ENCODE measurements at places on chromosomes 4 and X.

DNA sequence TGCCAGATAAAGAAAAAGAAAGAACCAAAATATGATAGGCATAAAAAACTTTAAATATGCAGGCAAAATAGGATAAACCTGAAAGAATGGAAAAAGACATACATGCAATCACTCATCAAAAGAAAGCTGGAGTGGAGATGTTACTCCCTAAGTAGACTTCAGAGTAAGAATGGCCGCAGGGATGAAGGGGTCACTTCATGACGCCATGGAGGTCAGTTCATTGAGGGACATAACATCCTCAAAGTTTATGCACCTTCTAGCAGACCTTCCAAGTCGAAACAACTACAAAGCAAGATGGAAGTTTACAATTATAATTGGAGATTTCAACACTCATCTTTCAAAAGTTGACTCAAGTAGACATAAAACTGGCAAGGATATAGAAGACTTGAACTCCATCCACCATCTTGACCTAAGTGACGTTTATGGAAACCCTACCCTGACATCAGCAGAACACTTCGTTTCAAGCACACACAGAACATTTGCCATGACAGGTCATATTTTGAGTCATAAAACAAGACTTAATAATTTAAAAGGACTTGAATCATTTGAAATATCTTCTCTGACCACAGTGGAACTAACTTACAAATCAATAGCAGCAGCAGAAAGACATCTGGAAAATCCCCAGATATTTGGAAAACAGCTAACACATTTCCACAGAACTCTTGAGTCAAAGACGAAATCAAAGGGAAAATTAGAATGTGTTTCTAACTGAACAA is 106.0 kb upstream of the LRPAP1 start:
- H3K27me3 ChIP-seq: no peaks in the 10 kb centered on the region
- H3K4me1 ChIP-seq: no peaks in the 10 kb centered on the region
- H3K36me3 ChIP-seq: no peaks in the 10 kb centered on the region
- H3K27ac ChIP-seq: no peak overlapping the region

DNA sequence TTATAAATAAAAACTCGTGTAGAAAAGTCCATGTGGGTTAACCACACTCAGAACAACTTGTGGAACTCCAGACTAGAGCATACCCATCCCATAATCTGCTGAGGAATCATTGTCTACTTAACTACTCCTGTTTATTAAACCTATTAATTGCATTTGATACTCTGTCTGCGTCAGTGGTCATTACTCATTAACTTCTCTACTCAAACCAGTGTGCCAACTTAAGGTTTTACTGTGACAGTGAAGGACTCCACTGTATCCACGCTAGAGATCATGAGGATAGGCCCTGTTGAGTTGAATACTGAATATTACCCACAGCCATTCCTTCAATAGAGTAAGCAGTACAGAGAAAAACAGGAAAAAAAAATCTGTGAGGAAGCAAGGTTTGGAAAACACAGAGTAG is 17.3 kb downstream of the HPGD start:
- H3K36me3 ChIP-seq: no peaks in the 10 kb centered on the region
- no peak overlapping the region for H3K27ac ChIP-seq
- H3K4me1 ChIP-seq: no peaks in the 10 kb centered on the region
- H3K27me3 ChIP-seq: no peaks in the 10 kb centered on the region
- no peak overlapping the region for H3K4me3 ChIP-seq

- H3K4me3 ChIP-seq: no peak overlapping the region
- no peaks in the 10 kb centered on the region for H3K36me3 ChIP-seq
- DNase-seq: no peak
- peak overlapping the region; percentile 52 for H3K27ac ChIP-seq
- peaks cover 40% of the 10 kb centered on the region for H3K27me3 ChIP-seq
Measured at GRCh38 chrX:136214551-136214950, 36.6 kb downstream of the MAP7D3 start.

- H3K36me3 ChIP-seq: no peaks in the 10 kb centered on the region
- no peak overlapping the region for H3K27ac ChIP-seq
- H3K4me3 ChIP-seq: no peak overlapping the region
- no peak for DNase-seq
Measured at GRCh38 chr4:39068907-39069306, 6.9 kb downstream of the KLHL5 start.

- H3K36me3 ChIP-seq: no peaks in the 10 kb centered on the region
- no peaks in the 10 kb centered on the region for H3K27me3 ChIP-seq
- no peak overlapping the region for H3K27ac ChIP-seq
- H3K4me1 ChIP-seq: no peaks in the 10 kb centered on the region
Measured at GRCh38 chr4:74733756-74734155, 60.6 kb downstream of the BTC start.

- no peak for DNase-seq
- no peaks in the 10 kb centered on the region for H3K4me1 ChIP-seq
- no peaks in the 10 kb centered on the region for H3K36me3 ChIP-seq
- H3K27ac ChIP-seq: no peak overlapping the region
Measured at GRCh38 chrX:48306175-48306574, 50.3 kb downstream of the SSX3 start.

- H3K4me3 ChIP-seq: no peak overlapping the region
- H3K27me3 ChIP-seq: no peaks in the 10 kb centered on the region
- no peaks in the 10 kb centered on the region for H3K4me1 ChIP-seq
- no peak for DNase-seq
- no peaks in the 10 kb centered on the region for H3K36me3 ChIP-seq
Measured at GRCh38 chr4:151219091-151219490, 57.9 kb upstream of the PRSS48 start.

GRCh38 chrX:155061760-155062159 is 9.2 kb downstream of the CMC4 start:
- H3K27ac ChIP-seq: no peak overlapping the region
- no peaks in the 10 kb centered on the region for H3K27me3 ChIP-seq
- H3K36me3 ChIP-seq: no peaks in the 10 kb centered on the region
- no peaks in the 10 kb centered on the region for H3K4me1 ChIP-seq

- no peaks in the 10 kb centered on the region for H3K27me3 ChIP-seq
- no peaks in the 10 kb centered on the region for H3K36me3 ChIP-seq
- DNase-seq: no peak
- H3K4me3 ChIP-seq: no peak overlapping the region
Measured at GRCh38 chrX:86171366-86171765, 23.1 kb downstream of the DACH2 start.

GRCh38 chr4:108155373-108155772 is 13.4 kb downstream of the LEF1 start:
- H3K4me3 ChIP-seq: no peak overlapping the region
- H3K4me1 ChIP-seq: no peaks in the 10 kb centered on the region
- no peak for DNase-seq
- peaks cover 3% of the 10 kb centered on the region for H3K27me3 ChIP-seq
- no peak overlapping the region for H3K27ac ChIP-seq
- no peaks in the 10 kb centered on the region for H3K36me3 ChIP-seq

GRCh38 chrX:9940421-9940820 is 26.7 kb upstream of the CLDN34 start:
- no peaks in the 10 kb centered on the region for H3K4me1 ChIP-seq
- no peak overlapping the region for H3K4me3 ChIP-seq
- no peak overlapping the region for H3K27ac ChIP-seq
- H3K36me3 ChIP-seq: no peaks in the 10 kb centered on the region

GRCh38 chrX:104205548-104205947 is 39.3 kb downstream of the FAM199X start:
- no peak overlapping the region for H3K4me3 ChIP-seq
- no peak overlapping the region for H3K27ac ChIP-seq

- H3K27me3 ChIP-seq: no peaks in the 10 kb centered on the region
- no peaks in the 10 kb centered on the region for H3K4me1 ChIP-seq
- H3K4me3 ChIP-seq: no peak overlapping the region
- no peak overlapping the region for H3K27ac ChIP-seq
Measured at GRCh38 chr4:81982846-81983540, 390.8 kb downstream of the HNRNPD start.

DNA sequence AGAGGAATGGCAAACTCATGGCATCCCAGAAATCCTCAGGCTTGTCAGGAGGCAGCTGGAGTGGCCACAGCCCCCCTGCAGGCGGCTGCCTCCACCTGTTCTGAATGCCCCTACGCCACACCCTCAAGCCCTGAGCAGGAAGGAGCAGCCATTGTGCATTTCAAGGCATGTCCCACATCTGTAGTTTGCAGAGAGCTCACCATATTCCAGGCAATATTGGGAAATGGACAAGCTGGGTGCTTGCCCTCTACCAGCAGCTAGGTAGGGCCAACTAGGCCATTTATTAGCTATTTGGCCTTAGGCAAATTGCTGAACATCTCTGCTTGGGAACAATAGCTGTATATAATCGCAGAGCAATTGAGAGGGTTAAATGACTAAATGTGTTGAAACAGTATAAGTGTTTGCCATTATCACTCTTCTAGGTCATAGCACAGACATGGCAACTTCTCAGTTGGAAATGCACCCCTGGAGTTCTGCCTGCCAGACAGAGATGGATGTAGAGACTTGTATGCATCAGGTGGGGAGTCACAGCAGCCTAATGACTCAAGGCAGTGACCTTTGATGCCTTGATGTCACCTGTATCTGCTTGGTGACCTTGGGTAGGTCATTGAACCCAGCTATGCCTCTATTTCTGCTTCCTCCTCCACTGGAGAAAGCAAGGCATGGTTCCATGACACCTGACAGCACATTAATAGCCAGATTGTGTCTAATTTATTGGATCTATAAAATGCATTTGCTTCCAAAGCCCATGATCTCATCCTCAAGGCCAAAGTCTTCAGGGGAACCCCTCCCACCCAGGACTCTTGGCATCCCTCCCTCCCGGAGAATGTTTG is 52.8 kb downstream of the FHDC1 start:
- H3K4me3 ChIP-seq: no peak overlapping the region
- H3K4me1 ChIP-seq: no peaks in the 10 kb centered on the region
- H3K27ac ChIP-seq: no peak overlapping the region
- DNase-seq: no peak
- H3K36me3 ChIP-seq: no peaks in the 10 kb centered on the region

GRCh38 chr4:9923195-9923812 is 98.0 kb downstream of the SLC2A9 start:
- H3K27ac ChIP-seq: no peak overlapping the region

DNA sequence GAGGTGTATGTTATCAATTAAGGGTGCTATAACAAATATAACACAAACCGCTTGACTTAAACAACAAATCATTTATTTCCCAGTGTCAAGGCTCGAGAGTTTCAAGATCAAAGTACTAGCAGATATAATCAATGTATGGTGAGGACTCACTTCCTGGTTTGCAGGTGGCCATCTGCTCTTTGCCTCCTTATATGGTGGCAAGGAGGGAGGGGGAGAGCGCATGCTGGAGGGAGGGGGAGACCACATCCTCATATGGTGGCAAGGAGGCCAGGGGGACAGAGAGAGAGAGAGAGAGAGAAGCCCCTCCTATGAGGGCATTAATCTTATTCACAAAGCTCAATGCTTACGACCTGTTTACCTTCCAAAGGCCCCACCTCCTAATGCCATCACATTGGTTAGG is 372.3 kb upstream of the SPOCK3 start:
- H3K4me3 ChIP-seq: no peak overlapping the region
- H3K27ac ChIP-seq: no peak overlapping the region
- no peaks in the 10 kb centered on the region for H3K36me3 ChIP-seq

- no peak overlapping the region for H3K27ac ChIP-seq
- DNase-seq: no peak
- H3K4me3 ChIP-seq: peak overlapping the region; percentile 30
- H3K4me1 ChIP-seq: no peaks in the 10 kb centered on the region
Measured at GRCh38 chr4:187504974-187505797, 490.4 kb upstream of the ZFP42 start.

DNA sequence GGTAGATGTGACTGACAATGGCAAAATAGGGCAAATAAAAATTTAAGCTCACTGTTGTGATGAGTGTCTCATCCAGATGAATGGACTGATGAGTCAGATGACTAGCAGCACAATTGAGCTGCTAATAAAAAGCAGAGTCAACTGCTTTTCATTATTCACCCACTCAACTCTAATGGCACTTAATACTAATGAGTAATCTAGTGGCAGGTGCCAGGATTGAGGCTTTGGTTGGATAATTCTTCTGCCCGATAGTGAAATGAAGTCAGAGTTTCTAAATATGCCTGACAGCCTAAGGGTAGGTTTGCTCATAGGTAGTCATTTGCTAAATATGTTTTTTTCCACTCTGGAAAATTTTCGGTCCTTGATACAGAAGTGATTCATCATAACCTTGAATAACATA is 10.4 kb downstream of the OGT start:
- H3K36me3 ChIP-seq: no peaks in the 10 kb centered on the region
- H3K27me3 ChIP-seq: no peaks in the 10 kb centered on the region

DNA sequence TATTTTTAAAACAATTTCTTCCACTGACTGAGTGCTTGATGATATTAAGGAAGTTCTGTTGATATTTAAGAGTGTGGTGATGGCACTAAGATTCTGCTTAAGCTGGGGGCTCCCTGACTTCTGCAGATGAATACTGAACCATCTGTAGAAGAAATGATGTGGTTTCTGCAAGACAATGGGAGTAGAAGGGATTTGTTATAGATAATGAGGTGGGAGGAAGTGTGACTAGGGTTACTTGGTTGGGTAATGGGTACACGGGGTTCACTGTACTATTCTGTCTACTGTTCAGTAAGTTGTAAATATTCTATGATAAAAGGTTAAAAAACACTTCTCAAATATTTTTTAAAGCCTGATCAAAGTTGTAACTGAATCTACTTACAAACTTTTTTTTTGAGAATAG is 60.9 kb upstream of the TXK start:
- H3K4me1 ChIP-seq: no peaks in the 10 kb centered on the region
- no peak overlapping the region for H3K4me3 ChIP-seq
- no peak overlapping the region for H3K27ac ChIP-seq
- H3K27me3 ChIP-seq: no peaks in the 10 kb centered on the region
- H3K36me3 ChIP-seq: no peaks in the 10 kb centered on the region

- no peak for DNase-seq
- H3K4me3 ChIP-seq: no peak overlapping the region
- no peaks in the 10 kb centered on the region for H3K27me3 ChIP-seq
- H3K27ac ChIP-seq: no peak overlapping the region
- H3K4me1 ChIP-seq: no peaks in the 10 kb centered on the region
- no peaks in the 10 kb centered on the region for H3K36me3 ChIP-seq
Measured at GRCh38 chrX:134533352-134533751, 73.4 kb downstream of the HPRT1 start.

DNA sequence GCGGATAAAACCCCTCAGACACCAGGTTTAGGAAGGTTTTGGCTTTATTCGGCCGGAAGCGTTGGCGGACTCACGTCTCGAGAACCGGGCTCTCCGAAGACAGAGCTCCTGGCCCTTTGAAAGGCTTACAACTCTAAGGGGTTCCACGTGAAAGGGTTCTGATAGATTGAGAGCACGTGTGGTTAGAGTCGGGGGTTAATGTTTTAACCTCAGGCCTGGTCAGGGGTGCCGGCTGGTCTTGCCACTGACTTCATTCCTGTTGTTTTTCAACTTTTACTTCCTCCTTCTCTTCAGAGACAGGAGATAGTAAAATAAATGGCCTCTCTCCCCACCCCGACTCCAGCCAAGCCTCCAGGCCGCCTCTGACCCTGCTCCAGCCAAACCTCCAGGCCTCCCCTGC is 4.7 kb upstream of the ASMT start:
- no peaks in the 10 kb centered on the region for H3K27me3 ChIP-seq
- no peaks in the 10 kb centered on the region for H3K36me3 ChIP-seq
- no peak overlapping the region for H3K4me3 ChIP-seq
- H3K27ac ChIP-seq: peak overlapping the region; percentile 52
- H3K4me1 ChIP-seq: no peaks in the 10 kb centered on the region

GRCh38 chrX:153444333-153445011 is 1.4 kb downstream of the TREX2 start:
- no peaks in the 10 kb centered on the region for H3K4me1 ChIP-seq
- no peak for DNase-seq
- no peak overlapping the region for H3K4me3 ChIP-seq
- no peaks in the 10 kb centered on the region for H3K27me3 ChIP-seq
- H3K27ac ChIP-seq: no peak overlapping the region
- no peaks in the 10 kb centered on the region for H3K36me3 ChIP-seq

- H3K27me3 ChIP-seq: no peaks in the 10 kb centered on the region
- H3K4me1 ChIP-seq: no peaks in the 10 kb centered on the region
- H3K27ac ChIP-seq: no peak overlapping the region
Measured at GRCh38 chrX:42714981-42715700, 62.8 kb downstream of the PPP1R2C start.

Measured in breast epithelium (tissue), 4 donors.